ENCODE measurements at places on chromosomes 1 and 21. TPM values are rescaled to one million over a fixed set of nuclear protein-coding genes. Genes with fewer than 3 reads are reported as not detected.

The CHRNB2 gene
- total RNA-seq: 0.79 TPM

GRCh38 chr21:29248124-29248523 is 50.6 kb upstream of the BACH1 start:
- no peak for DNase-seq

- DNase-seq: no peak
These were observed 91.1 kb downstream of the RUNX1 start for GRCh38 chr21:34958040-34958439.

GRCh38 chr1:198024782-198025181 is 107.6 kb downstream of the LHX9 start:
- no peak for DNase-seq

GRCh38 chr1:197399755-197400521 is 131.9 kb downstream of the CRB1 start:
- DNase-seq: no peak
